Activated CD8-positive, alpha-beta memory T cell treated with anti-CD3 and anti-CD28 coated beads for 1 hour (primary cell): ENCODE measurements at places on chromosomes 3 and 15.

- DNase-seq, result no peak
Measured at GRCh38 chr3:157066335-157067098, 93.4 kb downstream of the CCNL1 start.

DNA sequence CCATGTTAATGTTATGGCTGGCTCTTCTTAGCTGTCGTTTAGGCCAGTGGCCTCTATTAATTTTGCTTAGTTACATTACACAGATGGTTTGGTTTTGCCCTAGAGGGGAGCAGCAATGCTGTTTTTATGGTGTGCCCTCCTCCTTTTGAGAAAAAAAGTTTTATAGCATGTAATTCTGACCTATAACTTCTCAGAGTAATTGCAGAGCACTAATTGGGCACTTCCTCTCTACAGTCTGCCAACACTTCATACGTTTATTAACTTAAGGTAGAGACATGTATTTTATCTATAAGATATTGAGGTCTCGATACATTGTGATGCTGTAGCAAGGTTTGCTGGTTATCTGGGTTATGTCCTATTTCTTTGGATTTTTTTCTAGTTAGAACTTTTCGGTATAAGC lies 12.2 kb downstream of the SLC25A26 start:
- no peak for DNase-seq

DNA sequence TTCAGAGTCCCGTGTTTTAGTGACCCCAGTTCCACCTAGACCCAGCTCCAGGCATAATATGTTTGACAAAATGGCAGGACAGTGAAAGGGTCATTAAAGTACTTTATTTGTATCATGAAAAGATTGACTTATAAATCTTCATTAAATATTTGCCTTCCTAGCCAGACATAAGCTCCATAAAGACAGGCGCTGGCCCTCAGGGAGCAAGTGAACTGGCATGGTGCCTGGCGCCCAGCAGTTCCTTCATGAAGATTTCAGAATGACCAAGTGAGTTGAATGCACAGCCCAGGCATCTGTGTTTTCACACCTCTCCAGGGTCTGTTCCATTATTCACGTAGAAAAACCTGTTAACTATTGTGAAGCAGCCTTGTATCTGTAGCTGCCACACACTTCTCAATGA lies 166.2 kb downstream of the GAP43 start:
- DNase-seq, result no peak

- DNase-seq, result no peak
Measured at GRCh38 chr3:31191354-31191753, 296.9 kb upstream of the GADL1 start.

GRCh38 chr3:132311841-132312240 lies 5.4 kb upstream of the ACP3 start:
- DNase-seq, result no peak

GRCh38 chr3:170368921-170369320 lies 11.4 kb downstream of the SKIL start:
- no peak for DNase-seq

DNA sequence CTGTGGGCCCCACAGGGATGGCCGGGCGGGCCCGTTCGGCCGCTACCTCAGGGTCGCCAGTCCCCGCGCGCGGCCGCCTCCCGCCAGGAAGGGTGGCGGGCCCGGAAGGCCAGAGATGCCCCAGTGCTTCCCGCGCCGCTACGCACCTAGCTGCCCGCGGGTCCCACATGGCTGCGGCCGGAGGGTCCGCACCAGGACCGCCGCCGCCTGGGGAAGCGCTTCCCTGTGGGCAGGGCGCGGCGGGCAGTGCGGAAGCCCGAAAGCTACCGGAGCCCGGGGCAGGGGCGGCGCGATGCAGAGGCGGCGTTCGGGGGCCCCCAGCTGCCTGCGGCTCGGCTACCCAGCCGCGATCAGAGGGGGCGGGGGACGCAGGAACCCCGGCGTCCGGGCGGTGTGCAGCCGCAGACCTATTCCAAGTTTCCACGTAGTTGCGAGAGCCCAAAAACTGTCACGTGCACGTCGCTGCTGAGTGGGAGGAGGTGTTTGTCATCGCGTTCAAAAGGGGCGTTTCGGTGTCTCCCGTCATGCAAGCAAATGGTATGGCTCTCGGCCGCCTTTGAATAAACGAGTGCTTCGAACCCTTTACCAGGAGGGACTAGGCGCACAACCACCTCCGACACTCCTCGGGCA lies at the start of gene TRANK1:
TRANK1 (minus strand) TSS at position 414 of the 630 bp plus-strand sequence; CDS start at position 169, 245 bp downstream.
- DNase-seq, result peak; percentile 64

DNA sequence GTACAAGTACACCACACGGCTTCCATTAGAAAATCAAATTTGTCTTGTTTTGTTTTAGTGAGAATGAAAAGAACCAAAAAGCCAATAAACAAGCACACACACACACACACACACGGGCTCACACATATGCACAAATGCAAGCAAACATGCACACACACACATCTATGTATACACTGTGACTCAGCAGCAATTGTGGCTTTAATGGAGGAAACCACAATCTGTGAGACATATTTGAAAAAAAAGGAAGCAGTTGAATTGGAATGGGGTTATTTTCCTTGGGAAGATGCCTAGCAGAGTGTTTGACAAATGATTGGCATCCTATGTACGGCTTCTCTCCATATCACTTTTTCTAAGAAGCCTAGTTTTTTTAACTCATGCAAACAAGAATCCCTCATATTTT lies 201.1 kb upstream of the ARRDC4 start:
- DNase-seq, result no peak

GRCh38 chr3:18264361-18264760 lies 160.8 kb downstream of the SATB1 start:
- no peak for DNase-seq

DNA sequence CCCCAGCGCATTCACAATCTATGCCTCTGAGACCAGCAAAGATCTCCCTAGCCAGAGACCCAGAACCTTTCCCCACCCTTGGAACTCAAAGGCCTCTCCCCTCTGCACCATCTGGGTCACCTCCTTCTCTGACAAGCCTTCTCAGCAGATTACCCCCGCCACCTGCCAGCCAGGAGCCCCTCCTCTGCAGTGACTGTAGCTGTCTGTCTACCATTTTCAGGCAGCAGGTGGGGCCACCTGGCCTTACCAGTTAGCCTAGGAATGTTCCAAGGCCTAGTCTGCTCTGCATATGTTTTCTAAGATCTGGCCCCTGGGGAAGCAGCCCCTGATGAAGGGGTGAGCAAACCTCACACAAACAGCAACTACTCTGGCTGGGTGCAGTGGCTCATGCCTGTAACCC lies 2.4 kb downstream of the MYLK start:
- DNase-seq, result no peak

DNA sequence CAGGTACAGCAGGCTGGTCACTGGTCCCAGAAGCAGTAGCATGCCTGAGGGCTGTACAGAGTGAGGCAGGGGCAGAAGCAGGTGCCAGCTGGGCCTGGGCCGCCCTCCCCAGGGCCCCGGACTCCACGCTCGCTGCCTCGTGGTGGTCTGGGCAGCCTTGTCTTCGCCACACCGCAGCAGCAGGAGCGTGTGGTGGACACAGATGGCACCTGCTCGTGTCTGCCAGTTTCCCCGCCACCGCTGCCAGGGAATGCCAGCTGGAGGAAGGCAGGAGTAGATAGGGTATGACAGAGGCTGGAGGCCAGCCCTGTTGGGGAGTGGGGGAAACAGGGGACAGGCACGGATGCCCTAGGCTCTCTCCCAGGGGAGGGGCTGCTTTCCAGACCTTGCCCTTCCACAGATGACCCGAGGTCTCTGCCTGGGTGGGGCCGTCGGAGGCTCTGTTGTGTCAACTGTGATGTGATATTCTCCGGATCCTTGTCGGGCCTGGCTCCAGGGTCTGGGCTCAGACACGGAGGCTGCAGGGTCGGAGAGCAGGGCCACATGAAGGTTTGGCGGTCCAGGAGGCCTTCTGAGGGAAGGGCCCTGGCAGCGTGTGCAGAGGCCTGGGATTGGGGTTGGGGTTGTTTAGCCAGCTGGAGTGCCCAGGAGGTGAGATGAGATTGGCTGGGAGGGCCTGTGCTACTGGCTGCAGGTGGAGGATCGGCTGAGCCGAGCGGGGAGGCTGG lies 33.6 kb downstream of the GOLGA6L10 start:
- no peak for DNase-seq

DNA sequence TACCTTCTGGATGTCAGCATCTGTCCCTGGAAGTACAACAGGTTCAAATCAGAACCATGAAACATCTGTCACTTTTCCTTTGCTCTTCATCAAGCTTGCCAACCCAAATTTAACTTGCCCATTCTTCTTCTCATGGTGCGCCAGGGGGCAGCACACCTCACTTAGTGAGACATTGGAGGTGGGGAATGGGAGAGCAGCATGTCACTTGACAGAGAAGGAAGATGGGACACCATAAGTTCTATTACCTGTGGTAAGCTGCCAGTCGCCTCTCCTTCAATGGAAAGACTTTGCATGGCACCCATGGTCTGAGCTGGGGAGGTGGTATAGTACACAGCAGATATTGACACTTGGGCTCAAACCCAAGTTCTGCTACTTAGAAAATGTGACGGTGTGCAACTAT lies 2.9 kb downstream of the SCN5A start:
- DNase-seq, result no peak

DNA sequence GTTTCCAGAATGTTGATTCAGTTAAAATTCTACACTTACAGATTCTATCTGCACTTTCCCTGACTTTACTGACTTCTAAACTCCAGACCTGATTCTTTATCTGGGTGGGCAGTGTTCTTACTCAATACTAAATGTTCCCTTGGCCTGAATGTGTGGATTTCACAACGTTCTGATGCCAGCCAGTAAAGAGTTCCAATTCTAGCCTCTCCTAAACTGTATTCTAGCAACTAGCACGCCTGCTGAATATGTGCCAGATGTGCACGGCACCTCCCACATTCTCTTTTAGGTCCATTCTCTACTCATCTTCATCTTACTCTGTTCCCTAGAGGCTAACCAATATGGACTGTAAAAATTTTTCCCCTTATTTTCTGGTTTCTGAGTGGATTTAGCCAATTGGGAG lies 479.5 kb upstream of the AGTR1 start:
- DNase-seq, result no peak

- no peak for DNase-seq
Measured at GRCh38 chr3:177824841-177825240, 627.6 kb upstream of the TBL1XR1 start.

- DNase-seq, result no peak
Measured at GRCh38 chr15:89004726-89005030, 83.6 kb upstream of the ABHD2 start.

DNA sequence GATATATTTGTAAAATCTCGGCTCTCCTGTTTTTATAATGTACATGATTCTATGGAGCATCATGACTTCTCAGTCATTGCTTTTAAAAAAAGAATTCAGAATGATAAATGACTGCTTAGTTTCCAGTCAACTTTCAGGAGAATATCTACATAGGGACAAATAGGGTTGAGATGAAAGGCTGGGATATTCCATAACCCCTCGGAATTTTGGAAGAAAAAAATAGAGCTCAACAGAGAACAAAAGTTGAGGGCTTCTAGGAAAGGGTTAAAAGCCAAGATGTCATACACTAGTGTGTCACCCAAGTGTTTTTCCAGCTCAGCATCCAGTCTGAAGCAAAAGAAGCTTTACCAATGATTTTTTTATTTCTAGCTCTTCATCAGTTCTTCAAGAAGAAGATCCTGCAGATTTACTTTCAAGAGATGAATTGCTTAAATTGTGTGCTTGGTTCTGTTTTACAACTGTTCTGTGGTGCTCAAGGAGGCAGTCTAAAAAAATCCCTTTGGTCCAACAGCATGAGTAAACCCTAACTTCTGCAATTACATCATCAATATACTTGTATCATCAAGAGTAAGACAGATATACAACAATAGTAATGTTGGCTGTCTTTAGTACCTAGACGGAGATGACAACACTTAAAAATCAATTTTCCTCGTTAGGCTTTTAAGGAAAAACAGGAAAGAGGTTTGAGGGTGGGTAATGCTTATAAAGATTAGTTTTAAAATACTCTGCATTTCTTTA lies 979 bp downstream of the UNC13C start:
- no peak for DNase-seq

DNA sequence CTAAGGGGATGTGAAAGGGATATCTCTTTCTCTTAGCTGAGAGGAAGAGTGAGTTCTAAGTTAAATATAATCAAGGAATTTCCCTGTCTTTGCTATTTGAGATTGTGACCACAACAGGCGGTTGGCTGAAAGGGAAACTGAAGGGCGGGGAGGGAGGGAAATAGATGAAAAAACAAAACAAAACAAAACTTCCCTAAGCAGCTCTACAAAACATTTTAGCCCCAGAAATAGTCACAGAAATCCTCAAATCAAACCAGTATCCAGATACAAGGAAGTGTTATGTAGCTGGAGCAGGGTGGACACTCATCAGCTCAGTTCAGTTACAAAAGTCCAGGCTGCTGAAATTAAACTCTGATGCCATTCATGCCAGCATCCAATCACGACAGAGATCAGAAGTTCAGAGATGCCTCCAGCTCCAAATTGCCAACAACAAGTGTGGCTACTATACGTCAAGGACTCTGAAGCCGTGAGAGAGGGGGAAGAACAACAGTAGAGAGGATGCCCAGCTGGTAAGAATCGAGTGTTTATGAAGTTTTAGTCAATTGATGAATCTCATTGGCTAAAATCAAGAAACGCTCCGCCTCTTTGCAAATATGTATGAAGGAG lies 319 bp upstream of the TP63 start:
- no peak for DNase-seq

DNA sequence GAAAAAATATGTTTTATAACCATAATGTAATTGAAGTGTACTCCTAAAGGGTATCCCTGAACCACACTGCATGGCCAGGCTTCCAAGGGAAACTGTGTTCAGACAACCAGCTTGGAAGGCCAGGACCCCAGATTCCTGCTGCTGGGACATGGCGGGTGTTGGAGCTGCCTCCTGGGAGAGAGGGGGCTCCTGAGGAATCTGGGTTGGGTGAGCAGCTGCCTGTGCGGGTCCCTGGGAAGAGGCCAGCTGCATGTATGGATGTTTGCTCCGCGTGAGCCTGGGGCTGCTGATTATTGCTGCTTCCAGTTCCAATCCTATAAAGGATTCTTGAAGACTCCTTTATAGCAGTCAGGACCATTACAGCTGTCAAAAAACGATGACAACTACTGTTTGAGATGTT lies 348.6 kb upstream of the ICE2 start:
- no peak for DNase-seq
